Kidney (tissue), 22 donors: ENCODE measurements at places on chromosomes 12 and 14. TPM values are rescaled to one million over a fixed set of nuclear protein-coding genes. Genes with fewer than 3 reads are reported as not detected.

GDF11 gene
- 3.4 TPM for polyA plus RNA-seq

SIX6 gene
- polyA plus RNA-seq = not detected

AMDHD1 gene
- polyA plus RNA-seq = 5.9 TPM

ARPC3 gene
- polyA plus RNA-seq = 325 TPM

ASPG gene
- 58.1 TPM for polyA plus RNA-seq

POP5 gene
- 111 TPM for polyA plus RNA-seq

DNA sequence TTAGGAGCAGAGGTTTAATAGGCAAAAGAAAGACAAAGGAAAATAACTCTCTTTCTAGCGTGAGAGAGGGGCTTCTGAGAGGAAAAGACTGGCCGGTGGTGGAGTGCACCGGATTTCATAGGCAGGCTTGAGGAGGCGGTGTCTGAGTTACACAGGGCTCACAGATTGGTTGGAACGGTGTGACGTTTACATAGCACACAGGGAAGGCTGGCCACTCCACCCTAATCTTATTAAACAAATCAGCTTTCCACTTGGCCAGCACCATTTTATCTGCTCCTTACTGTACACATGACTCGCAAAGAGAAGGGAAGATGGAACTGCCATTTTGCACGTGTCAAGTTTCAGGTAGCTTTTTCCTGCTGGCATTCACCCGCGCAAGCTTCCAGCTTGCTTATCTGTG lies 587.7 kb downstream of the RPL10L start:
- DNase-seq = no peak

DNA sequence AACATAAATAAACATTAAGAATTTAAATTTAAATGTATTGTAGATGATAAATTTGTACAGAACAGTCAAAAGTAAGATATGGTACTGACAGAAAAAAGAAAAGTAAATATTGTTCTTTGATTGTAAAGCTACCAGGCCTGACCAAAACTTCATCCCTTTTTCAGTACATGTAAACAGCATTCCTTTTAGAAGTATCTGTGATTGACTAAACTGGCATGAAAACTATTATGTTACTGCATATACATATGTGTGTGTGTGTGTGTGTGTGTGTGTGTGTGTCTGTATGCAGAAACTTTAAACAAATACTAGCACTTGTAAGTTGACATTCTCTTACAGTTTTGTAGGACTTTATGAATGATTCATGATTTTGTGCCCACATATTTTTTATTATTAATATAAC lies 270.9 kb downstream of the C12orf50 start:
- no peak for DNase-seq

- no peak for DNase-seq
These were observed at the start of gene PMEL for GRCh38 chr12:55965941-55966407. Gene PMEL, minus strand, starts transcription at chr12:55966042. Its CDS starts 31 bp downstream, at chr12:55966011.

- DNase-seq = no peak
These were observed 340.6 kb downstream of the PRKD1 start for GRCh38 chr14:29587046-29587445.

GRCh38 chr14:54713379-54713778 lies 146.5 kb downstream of the SAMD4A start:
- DNase-seq = no peak

DNA sequence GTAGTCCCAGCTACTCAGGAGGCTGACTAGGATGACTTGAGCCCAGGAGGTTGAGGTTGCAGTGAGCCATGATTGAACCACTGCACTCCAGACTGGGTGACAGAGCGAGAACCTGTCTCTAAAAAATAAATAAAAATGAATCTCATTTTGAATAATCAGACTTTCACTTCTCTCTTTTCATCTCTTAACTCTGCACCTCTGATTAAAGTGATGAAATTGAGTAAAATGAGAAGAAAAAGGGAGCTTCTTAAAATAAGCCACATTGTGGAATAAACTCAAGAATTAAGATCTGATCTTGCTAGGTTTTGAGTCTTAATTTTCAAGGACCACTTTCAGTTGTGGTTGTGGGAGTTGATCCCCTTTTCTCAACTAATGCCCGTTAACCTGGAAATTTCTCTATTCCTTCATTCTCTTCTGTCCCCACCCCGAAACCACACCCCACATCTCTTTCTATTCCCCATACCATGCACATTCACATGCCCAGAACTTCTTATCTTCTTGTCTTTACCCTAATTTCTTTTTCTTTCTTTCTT lies 70.9 kb upstream of the ETV6 start:
- no peak for DNase-seq

GRCh38 chr14:58280954-58281787 lies 17.2 kb upstream of the ARID4A start:
- peak; percentile 72 for DNase-seq

- no peak for DNase-seq
These were observed 43.7 kb upstream of the GPHB5 start for GRCh38 chr14:63362389-63362819.

GRCh38 chr12:57895389-57896114 lies 45.8 kb upstream of the ATP23 start:
- no peak for DNase-seq

DNA sequence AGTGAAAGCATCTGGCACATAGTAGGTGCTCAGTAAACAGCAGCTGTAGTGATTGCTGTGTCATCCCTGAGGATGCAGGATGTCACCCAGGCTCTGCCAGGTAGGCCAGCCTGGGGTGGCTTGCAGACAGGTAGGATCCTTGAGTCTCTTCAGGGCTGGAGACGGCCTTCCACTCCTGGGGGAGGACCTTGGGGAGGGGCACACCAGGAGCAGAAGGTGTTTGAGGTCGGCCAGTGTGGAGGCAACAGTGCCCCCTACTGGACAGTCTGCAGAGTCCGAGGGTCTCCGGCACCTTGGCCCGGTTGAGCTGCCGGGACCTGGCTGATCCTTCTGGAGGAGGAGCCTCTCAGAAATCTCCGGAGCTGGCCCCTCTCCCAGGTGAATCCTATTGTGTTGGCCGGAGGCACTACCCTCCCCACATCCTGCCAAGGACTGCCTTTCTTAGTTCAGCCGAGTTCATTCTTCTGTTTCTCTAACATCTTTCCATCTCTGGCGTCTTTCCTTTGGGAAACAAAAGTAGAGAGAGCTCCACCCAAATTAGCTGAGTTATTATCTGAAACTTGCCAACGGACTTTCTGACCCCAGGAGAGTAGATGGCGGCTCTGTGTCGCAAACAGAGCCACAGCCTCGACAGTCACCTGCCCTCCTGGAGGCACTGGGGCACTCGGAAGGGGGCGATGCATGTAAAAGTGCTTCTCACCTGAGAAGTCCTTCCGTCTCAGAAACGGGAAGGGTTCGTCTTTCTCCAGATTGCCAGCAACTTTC lies 41.8 kb upstream of the CLMN start:
- DNase-seq = peak; percentile 41

GRCh38 chr14:104184506-104184905 lies 46.1 kb downstream of the KIF26A start:
- DNase-seq = no peak

DNA sequence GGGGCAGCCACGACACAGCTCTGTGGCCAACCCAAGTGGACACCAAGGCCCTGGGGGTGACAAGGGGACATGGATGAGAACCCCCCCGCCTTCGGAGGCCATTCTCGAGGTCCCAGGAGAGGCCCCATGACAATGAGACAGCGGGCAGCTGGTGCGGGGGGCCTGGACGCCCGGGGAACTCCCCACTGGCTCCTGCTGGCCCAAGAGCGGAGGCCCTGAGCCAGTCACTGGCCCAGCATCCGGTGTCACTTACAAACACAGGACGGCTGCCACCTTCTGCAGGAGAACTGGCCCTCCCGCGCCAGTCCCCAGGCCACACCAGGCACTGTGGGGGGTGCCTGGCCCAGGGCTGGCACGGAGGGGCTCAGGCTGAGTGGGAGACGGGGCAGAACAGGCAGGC lies 51.4 kb downstream of the NCOR2 start:
- no peak for DNase-seq

- peak; percentile 48 for DNase-seq
These were observed 140.5 kb upstream of the FKBP4 start for GRCh38 chr12:2654311-2654710.

DNA sequence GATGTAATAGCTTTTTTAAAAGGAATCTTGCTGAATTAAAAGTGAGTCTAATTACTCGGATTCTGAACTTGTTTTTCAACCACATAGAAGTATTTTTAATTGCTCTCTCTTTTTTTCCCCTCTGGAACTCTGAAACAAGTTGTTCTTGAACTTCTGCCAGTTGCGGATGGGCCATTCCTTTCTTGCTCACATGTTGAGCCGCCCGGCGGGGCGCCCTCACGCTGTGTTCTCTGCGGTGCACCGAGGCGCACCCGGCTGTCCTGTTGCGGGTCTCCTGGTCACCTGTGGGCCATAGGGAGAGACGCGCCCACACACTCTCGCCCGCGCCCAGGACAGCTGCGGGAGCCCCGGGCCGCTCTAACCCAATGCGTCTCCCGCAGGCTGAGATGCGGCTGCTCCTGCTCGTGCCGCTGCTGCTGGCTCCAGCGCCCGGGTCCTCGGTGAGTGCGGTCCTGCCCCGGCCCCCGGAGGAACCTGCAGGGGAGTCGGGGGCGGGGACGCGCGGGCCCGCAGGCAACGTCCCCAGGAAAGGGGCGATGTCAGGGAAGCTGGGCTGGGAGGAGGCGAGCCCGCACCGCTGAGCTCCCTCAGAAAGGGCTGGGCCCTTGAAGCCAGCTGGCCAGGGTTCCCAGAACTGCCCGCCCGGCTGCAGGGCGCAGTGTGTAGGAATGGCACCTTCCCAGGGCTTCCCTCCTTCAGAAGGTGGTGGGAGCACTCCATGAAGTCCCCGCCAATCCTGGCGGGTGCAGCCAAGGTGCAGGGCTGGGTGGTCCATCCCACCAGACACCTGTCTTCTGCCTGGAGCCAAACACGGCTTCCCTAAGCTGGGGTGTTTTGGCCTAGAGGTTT lies 2.3 kb downstream of the PAPLN start:
- DNase-seq = no peak
